NCI-H524 treated with DMSO at 0.1 percent for 48 hours (cell line): ENCODE measurements at places on chromosomes 11 and 22.

- DNase-seq = no peak
Observed at GRCh38 chr11:86673872-86674750, 1.7 kb upstream of the ME3 start.

DNA sequence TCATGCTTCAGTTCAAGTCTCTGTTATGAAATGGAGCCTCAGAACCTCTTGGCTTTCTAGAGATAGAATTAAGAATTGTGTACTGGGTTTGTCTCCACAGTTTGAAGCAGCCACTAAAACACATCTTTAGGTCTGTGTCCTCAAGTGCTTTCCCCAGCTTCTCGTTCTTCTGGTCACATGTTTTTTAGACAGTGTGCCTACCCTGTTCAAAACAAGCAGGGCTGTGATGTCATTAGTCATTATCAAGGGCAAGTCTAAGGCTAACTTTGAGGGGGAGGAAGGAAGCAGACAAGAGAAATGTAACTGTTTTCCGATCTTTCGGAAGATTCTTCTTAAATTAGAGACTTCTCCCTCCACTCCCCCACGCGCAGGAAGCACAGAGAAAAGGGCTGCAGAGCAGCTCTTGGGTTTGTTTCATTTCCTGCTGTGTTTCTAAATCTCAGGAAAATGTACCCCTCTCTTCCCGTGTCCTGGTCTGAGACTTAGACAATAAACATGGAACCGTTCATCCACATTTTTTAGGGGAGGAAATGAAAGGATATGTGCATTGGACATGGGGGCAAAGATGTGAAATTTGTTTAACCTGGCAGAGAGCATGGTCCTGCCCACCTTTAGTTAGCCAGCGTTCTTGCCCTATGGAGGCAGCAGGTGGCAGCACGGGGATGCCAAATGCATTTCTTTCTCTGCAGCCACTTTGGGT lies 3.1 kb downstream of the AKIP1 start:
- no peak for DNase-seq

DNA sequence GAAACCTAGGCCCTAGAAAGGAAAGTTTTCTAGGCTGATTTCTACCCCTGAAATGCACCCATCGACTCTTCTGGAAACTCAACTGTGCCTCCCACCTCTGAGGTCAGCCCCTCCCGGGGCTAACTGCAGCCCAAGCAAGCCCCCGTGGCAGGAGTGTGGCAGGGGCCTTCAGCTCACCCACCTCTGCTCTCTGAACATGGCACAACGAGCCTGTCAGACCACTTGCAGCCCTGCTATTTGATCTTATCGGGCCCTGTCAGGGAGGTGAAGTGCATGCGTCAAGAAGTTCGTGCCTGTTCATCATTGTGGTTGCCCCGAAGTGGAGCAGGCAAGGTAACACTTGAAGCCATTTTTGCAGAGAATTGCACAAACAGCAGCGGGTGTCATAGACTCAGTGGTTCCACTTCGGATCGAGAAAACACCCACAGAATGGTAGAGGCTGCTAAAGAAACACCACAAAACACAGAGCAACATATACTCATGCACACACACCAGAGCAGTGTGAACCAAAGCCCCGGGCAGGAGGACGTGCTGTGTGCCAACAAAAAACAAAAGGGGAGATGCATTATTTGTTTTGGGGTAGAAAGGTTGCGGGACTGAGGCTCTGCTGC lies 262.7 kb downstream of the ETS1 start:
- no peak for DNase-seq

DNA sequence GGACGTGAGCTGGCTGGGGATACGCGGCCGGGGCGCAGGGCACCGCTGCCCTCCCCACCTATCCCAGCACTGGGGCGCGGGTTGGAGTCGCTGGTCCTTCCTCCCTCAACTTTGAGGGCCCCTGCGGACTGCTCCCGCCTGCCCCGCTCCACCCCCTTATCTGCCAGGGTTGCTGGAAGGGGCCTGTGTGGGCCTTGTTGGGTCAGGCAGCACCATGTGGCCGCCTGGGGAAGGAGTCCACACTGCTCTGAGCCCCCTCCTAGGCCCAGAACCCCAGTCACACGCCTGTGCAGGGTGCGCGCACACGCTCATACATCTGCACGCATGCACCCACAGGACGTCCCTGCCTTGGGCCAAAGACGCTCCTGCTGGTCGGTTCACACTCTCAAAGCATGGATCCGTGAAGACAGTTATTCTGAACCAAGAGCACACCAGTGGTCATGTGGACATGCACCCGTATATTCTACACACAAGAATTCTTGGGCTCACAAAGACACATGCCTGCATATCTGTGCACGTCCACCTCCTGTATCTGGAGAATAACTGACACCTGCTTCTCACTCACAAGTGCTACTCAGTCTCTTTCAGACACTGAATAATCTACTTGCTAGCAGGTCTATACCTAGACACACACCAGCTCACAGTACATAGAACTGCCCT lies 710 bp downstream of the TUB start:
- DNase-seq = no peak

DNA sequence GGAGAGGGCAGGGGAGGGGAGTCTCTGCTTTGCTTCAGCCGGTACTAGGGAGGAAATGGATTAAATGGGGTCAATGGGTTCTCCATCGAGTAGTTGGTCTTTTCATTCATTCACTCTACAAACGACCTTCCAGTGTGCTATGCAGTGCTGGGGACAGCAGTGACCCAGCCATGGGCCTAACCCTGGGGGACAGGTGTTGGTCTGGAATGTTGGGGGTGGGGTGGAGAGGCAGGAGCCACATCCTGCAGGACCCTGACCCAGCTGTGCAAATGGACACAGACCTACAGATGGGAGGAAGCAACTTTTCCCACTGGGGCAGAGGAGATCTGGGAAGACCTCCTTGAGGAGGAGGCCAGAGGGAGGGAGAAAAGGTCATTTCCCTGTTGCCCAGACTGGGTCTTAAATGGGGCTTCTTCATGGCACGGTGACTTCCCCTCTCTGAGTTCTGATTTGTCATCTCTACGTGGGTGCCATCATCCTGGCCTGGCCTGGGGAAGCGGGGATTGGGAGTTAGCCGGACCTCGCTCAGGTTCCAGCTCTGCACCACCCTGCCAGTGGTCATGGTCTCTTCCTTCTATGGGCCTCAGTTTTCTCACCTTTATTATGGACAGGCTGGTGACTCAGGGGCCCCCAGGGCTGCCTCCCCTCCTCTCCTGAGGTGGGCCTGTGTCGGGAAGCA lies 2.0 kb downstream of the CYTH4 start:
- DNase-seq = no peak

DNA sequence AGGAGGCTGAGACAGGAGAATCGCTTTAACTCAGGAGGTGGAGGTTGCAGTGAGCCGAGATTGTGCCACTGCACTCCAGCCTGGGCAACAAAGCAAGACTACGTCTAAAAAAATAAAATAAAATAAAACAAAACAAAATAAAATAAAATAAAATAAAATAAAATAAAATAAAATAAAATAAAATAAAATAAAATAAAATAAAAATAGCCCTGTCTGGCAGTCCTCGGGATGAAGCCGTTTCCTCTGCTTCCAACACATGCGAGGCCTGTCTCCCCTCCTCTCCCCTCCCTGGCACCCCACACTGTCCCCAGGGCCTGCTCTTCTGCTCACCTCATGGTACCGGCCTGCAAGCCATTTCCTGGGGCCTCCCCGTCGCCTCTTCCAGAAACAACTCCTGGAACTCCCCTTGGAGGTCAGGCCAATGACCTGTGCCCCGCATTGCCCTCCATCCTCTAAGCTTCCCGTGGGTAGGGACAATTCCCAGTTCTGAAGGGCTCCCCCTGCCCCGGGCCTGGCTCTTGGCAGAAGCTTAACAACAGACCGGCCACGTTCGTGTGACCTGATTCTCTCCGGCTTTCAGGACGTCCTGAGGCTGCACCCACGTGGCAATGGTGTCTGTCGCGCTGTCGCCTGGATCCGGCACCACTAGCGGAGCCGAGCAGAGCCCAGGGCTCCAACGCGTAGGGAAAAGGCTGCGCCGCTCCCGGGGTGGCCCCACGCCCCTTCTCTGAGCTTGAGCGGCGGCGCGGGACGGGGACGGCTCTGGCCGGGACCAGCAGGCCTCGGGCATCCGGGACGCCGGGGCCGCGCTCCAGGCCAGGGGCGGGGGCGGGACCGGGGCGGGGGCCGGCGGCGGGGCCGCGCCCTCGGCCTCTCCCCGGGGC lies 456 bp upstream of the PARVB start:
- DNase-seq = no peak

DNA sequence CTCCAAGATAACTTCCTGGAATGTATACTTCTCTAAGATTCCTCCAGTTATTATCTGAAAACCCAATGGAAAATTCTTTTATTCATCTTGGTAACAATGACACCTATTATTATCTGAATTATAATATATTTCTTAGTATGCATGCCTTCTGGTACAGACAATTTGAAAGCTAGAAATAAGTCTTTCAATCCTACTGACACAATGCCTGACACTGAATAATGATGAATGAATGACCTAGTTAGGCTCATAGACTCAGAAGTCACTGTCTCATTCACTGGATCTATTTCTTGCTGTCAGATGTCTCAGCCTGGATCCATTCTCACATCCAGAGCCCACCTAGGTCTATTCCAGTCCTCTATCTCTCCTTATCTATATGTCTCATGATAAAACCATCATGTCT lies 1126.7 kb upstream of the CCDC90B start:
- DNase-seq = no peak

DNA sequence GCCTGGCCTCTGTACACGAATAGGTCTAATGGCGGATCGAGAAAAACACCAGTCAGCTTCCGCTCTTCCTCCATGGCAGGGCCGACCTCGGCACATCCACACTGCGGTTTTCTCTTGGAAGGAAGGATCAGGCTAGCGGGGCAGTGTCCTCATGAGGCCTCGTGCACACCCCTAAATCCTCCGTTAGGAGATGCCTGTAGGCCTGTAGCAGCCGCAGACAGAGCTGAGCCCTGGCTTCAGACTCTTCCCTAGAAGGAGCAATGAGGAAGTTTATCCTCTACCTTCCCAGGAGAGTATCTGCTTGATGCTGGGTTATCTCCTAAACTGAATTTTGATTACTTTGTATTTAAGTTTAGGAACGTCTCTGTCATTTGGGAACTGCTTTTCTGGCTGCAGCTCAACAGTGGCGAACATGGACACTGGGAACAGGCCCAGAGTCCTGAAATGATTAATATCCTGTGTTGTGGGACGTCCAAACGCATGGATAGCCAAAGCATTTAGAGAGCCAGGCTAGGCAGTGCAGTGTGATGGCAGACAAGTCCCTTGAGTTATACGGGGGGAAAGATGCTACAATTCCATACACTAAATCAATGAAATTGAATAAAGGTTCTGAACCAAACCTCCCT lies 16.5 kb upstream of the BMAL1 start:
- DNase-seq = no peak

- no peak for DNase-seq
Observed at GRCh38 chr11:121460941-121461514, 8.3 kb upstream of the SORL1-AS1 start.

DNA sequence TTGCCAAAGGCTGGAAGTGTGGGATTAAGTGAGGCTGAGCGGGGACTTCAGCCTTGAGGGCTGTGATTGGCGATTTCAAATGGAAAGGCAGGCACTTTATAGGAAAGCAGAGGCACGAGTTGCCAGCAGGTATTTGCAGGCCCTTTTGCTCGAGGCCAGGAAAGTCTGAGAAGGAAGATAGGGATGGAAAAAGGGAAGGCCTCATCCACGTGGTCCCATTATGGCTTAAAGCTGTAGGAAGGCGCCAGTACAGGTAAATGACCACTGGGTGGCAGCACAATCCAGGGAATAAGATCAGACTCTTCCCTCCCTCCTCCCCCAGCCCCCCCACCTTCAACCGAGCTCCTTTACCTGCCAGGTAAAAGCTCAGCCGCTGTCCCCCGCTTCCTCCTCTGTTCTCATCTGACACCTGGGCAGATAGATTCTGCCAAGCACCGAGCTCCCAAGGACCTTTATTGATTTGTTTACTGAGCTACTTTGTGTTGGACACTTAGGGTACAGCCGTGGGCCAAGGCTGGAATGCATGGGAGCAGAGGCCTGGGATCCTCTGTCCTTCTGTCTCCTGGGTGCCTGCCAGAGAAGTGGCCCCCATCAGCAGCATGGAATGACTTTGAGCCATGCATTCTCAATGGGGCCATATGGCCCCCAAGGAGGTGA lies 7.5 kb downstream of the P2RX3 start:
- DNase-seq = no peak

- no peak for DNase-seq
Observed at GRCh38 chr11:14445542-14446530, 53.8 kb downstream of the COPB1 start.

DNA sequence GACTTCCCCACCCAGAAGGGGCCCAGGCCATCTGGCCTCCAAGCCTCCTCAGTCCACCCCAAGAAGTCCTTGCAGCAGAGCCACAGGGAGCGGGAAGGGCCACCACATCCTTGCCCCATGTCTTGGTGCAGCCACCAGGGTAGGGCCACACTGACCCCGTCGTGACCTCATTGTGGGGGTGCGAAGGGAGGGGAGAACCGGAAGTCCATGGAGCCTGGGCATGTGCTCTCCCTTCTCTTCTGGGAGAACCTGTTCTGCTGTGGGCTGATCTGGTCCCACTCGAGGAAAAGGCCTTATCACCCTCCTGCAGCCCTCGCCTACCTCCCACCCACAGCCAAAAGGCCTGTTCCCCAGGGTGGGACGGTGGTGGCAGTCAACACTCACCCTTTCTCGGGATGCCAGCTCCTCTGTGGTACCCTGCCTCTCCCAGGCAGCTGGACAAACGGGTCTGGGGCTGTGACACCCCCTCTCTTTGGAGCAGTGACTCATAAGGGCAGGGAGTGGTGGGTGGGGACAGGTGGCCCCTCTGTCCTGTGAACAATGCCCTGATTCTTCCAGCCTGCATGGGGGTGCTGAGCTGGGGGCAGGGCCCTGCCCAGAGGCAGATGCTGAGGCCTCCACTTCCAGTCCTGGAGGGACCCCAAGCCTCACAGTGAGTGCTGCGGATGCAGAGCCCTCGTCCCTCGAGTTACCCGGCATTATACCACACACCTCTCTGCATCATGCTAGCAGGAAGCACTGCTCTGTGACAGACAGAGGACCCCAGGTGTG lies 14.6 kb upstream of the CTSD start:
- no peak for DNase-seq

GRCh38 chr11:35112846-35113105 lies 26.2 kb upstream of the CD44 start:
- no peak for DNase-seq

DNA sequence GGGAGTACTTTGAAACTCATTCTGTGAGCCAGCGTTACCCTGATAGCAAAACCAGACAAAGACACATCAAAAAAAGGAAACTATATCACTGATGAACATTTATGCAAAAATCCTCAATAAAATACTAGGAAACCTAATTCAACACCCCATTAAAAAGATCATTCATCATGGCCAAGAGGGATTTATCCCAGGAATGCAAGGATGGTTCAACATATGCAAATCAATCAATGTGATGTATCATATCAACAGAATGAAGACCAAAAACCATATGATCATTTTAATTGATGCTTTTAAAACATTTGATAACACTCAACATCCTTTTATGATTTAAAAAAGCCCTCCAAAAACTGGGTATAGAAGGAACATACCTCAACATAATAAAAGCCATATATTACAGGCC lies 19.8 kb downstream of the RRP8 start:
- DNase-seq = no peak

GRCh38 chr11:25655636-25656035 lies 676.3 kb upstream of the ANO3 start:
- DNase-seq = no peak

- DNase-seq = peak; percentile 3
Observed at GRCh38 chr11:8604078-8604723, 10.2 kb upstream of the STK33 start.

- no peak for DNase-seq
Observed at GRCh38 chr11:8728563-8728962, 46.0 kb downstream of the RPL27A start.
